CD8-positive, alpha-beta T cell (primary cell): ENCODE measurements at places on chromosomes 12 and 14.

DNA sequence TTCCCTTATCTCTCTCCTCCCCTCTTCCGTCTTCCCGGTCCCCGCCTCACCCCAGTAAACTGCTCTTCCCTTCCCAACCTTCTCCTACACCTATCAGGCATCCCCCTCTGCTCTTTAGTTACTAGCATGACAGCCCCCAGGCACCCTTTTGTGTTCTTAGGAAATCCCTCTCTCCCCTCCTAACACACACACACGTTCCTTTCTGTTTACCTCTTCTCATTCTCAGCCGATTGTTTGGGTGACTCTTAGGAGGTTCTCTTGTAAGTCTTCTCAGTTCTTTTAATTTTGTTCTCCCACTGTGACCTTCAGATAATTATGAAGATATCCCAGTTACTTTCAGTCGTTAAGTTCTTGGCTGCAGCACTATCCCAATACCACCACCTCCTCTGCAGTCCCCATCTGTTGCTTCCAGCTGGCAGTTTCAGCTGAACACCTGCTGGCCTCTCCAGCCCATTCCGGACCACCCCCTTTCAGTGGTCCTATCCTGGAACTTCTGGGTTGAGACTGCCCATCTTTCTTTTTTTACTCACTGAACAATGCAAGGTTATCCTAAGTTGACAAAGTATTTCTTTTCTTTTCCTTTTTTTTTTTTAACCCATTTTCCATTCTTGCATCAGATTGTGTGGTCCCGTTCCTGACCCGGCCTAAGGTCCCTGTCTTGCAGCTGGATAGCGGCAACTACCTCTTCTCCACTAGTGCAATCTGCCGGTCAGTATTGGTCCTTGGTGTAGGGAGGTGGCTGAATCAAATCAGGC, 711 bp downstream of the MARS1 start:
- DNase-seq: no peak

GRCh38 chr12:41188058-41188840, at the start of gene PDZRN4:
TSS of gene PDZRN4 (plus strand) at chr12:41188320.
- no peak for DNase-seq

GRCh38 chr12:118850244-118850825, 131.0 kb upstream of the SRRM4 start:
- no peak for DNase-seq

- no peak for DNase-seq
These were observed 23.3 kb downstream of the TPCN1 start for GRCh38 chr12:113244478-113244958.

GRCh38 chr12:49283541-49284429, 11.2 kb upstream of the PRPH start:
- DNase-seq: no peak

DNA sequence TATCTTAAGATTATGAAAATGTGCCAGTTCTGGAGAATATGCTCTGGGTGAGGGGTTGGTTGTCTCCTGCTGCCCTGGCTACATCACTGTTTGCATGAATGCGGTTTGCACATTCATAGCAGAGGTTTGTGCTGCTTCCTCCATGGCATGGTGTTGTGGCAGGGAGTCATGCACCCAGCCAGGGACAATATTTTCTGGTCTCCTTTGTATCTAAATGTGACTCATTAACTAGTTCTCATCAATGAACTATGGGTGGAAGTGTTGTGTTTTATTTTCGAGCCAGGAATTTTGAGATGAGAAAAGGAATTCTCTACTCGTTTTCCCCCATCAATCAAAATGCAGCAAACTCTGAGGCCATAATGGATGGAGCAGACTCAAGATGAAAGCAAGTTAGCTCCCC, 527.3 kb downstream of the SNAPC1 start:
- no peak for DNase-seq

GRCh38 chr12:14974633-14975032, 1.8 kb downstream of the PDE6H start:
- no peak for DNase-seq

DNA sequence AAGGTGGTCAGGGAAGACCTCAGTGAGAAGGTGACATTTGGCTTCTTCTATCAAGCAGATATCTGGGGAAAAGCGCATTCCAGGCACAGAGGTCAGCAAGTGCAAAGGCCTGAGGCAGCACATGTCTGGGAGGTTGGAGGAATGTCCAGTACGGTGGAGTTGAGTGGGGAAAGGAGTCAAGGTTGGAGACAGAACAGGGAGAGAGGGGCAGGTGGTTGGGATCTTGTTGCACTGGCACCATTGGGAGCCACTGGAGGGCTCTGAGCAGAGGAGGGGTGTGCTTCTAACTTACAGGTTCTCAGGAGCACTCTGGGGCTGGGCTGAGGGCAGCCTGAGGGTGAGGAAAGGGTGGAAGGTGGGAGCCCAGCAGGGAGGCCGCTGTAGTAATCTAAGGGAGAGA, 52.1 kb downstream of the EID3 start:
- no peak for DNase-seq

DNA sequence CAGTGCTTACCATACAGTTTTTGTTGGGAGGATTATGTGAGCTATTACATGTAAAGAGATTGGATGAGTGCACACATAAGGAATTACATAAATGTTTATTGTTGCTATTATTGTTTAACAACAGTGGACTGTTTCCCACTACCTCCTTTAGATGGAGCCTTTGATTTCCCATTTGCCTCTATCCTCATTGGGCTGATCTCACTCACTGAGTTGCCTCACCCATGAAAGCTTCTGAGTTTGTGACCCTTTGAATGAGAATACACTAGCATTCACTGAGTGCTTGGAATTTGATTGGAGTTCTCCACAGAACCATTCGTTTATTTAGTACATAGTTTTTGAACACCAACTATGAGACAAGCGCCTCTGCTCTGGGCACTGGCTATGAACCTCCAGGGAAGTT, 121.0 kb downstream of the HELB start:
- no peak for DNase-seq

- no peak for DNase-seq
These were observed 2.9 kb downstream of the FBXO34 start for GRCh38 chr14:55274146-55274545.

DNA sequence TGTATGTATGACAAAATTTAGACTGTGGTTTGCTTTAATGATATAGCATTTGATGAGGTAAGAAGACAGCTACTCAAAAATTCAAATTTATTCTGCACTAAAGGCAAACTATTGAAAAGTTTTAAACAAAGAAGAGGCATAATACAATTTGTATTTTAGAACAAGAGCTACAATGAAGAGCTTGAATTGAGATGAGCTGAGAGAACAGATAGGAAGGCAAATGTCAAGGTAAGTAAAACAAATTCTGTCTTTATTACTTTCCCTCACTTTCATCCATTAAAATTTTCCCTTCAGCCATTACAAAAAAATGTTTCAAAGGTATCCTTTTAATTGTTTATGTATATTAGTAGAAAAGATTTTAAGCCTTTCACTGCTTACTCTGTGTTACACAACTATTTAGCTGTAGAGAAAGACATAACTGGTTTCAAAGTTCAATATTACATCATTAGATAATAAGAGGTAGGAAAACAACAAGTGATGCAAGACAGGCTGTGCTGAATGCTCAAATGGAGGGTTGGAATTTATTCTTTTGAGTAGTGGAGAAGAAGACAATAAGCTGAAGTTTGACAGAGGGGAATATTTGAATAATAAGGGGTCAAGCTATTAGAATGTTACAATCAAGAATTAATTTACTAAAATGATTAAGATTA, 1334.1 kb downstream of the FSCB start:
- DNase-seq: no peak

DNA sequence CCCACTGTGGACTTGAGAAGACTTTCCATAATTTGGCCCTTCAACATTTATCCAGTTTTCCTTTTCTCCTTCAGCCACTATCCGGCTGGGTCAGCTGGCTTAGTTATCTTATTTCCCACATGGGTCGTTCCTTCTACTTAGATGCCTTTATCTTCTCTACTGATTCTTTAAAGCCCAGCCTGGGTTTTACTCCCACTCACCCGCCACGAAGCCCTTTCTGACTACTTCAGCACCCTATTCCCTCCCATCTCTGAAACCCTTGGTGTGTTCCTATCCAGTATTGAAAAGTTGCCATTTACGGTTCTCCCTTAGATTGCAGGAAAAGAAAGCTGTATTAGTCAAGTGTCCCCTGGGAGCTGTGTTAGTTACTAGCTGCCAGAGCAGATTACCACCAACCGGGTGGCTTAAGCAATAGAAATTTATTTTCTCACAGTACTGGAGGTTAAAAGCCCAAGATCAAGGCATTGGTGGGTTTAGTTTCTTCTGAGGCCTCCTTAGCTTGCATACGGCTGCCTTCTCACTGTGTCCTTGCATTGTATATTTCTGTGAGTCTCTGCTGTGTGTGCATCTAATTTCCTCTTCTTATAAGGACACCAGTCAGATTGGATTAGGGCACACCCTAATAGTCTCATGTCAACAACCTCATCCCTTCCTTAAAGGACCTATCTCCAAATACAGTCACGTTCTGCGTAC, 105.5 kb downstream of the GPATCH2L start:
- no peak for DNase-seq

DNA sequence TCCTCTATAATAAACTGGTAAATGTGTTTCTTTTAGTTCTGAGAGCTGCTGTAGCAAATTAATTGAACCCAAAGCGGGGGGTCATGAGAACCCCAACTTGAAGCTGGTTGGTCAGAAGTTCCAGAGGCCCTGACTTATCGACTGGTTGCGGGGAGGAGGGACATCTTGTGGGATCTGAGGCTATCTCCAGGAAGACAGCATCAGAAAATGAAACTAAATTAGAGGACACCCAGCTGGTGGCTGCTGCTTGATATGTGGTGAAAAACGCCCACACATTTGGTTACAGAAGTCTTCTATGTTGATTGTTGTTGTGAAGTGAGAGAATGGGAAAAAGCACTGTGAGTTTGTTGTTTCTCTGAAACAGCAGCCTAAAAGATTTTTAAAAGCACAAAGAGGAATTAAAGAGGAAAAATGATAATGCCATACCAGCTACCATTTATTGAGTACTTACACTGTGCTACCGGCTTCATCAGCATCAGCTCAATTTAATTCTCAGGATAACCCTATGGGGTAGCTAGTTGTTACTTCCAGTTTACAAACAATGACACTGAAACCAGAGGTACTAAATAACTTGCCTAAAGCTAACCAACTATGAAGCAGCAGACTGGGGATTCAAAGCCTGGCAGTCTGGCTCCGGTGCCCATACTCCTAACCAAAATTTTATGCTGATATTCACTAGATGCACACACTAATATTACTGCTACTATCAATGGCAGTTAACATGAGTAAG, 24.3 kb downstream of the DDX24 start:
- DNase-seq: peak; percentile 41

GRCh38 chr14:103164006-103164405, 40.7 kb downstream of the TNFAIP2 start:
- DNase-seq: no peak

DNA sequence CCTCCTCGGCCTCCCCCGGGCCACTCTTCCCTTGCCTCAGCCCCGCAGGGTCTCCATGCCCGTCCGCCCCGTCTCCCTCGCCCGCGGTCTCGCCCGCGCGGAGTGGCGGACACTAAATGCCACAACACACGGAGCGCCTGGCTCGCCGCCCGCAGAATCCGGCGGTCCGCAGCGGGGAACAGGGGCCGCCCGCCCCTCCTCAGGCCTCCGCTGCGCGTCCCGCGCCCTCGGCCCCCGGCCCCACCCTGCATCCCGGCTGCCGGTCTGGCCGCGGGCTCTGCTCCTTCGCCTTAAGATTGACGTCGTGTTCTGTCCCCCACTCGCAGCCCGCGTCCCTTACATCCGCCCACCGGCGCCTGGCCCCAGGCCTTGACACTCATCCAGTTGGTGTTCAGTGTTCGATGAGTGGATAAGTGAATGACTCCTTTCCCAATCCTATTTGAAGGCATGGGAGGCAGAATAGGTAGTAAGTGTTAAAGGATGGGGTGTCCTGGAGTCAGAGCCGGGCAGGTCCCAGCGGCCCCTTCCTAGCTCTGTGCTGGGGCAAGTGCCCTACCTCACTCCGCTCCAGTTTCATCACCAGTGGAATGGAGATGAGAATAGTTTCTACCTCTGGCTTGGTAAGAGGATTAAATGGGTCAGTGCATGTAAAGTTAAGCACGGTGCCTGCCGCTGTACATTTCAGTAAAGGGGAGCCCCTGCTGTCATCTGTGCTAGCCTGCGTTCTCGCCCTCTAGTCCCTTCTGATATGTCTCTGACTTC, 622 bp downstream of the TECPR2 start:
- no peak for DNase-seq

DNA sequence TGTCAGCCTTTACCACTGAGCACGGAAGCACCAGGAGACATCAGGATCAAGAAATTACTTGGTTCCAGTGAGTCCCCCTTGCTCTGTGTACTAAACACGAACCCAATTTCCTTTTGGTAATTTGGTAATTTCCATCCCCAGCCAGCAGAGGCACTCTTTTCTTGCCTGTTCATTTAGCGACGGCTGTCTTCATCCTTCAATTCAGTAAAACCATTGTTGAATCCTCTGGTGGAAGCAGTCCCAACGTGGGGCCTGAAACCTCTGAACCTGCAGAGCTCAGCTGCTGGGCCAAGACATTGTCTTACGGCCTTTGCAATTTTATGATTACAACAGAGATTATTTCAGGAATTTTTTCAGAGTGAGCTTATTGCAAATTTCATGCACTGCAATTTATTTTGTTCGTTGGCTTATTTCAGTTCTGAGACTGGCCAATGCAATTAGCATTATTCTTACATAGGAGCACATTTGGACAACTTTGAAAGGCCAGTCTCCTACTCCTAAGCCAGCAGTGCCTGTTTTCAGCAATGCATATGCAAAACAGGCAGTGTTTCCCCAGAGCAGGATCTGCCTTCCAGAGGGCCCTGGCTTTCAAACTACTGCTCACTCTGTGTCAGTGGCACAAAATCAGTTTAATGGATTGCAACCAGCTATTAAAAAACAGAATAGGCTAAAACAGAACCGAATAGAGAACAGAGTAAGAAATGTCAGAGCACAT, 372.9 kb upstream of the TMEM132C start:
- no peak for DNase-seq

GRCh38 chr14:50213795-50214194, 17.6 kb downstream of the SOS2 start:
- no peak for DNase-seq

GRCh38 chr12:90546511-90546910, 408.5 kb downstream of the CCER1 start:
- no peak for DNase-seq

DNA sequence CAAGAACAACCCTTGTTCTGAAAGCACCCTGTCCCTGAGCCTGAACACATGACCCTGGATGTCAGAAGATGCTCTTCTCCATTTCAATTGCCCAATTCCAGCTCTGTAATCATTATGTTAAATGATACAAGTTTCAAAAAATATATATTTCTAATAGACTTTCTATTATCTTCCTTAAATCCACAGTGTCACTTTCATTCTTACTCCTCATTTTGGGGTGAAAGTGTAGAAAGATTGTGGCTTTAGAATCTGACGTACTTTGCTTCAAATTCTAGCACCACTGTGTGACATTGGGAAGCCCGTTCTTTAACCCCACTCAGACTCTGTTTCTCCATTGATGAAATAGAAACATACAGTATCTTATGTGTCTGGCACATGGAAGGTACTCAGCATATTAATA, 83.2 kb downstream of the ETV6 start:
- no peak for DNase-seq

DNA sequence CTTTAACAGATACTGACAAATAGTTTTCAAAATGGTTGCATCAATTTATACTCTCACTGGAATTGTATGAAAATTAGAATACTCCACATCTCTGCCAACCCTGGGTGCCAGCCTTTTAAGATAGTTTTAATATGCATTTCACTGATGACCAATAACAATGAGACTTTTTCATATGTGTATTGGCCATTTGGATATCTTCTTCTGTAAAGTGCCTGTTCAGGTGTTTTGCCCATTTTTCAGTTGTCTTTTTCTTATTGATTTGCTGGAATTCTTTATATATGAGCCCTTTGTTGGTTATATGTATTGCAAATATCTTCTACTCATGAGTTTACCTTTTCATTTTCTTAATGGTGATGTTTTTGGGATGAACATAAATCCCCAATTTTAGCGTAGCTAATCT, 16.7 kb upstream of the RNU6-7 start:
- no peak for DNase-seq
